ENCODE measurements at places on chromosomes 5 and 9.

DNA sequence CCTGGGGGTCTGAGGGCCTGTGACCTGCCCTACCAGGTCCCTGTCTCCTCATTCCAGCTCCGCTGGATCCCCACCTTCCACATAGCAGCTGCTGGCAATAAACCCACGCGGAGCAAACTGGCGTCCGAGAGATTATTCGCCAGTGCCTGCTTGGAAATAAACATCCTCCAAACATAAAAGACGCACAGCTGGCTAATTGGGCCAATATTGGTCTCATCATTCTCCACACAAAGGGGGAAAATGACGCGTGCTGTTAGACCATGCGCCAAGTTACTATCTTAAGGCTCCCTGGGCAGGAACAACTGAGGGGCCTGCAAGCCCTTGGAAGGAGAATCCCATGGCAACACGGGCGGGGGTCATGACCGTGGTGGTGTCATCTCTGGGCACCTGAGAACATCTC is 73.3 kb upstream of the SARDH start:
- no peak for DNase-seq

GRCh38 chr5:141914797-141915196 is 8.9 kb upstream of the DELE1 start:
- DNase-seq, result no peak

GRCh38 chr9:137534256-137535119 is 15.7 kb downstream of the PNPLA7 start:
- DNase-seq, result no peak

- no peak for DNase-seq
These were observed 534.7 kb downstream of the CAAP1 start for GRCh38 chr9:26357803-26358344.

DNA sequence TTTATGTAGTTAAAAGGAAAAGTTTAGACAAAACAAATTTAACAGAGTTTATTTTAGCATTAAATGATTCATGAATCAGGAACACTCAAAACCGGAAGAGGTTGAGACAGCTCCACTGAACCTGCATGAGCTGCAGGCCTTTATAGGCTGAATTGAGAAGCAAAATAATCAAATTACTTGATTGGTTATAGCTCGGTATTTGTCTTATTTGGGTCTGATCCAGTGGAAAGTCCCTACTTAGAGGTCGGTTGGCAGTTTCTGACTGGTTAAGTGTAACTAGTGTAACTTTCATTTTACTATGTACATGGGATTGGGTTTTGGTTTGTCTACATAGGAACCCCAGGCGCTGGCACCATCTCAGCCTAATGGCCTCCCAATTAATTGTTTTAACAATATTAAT is 74.1 kb upstream of the PIK3R1 start:
- DNase-seq, result no peak

Measured in CMK (cell line).